ENCODE measurements at places on chromosomes 16 and 17. TPM values are rescaled to one million over a fixed set of nuclear protein-coding genes. Genes with fewer than 3 reads are reported as not detected.

Gene RHBDF1
- total RNA-seq: 0.11 TPM

Gene ITGAD
- 0.27 TPM for total RNA-seq

Gene TBC1D3G
- total RNA-seq: not detected

Gene PLD6
- total RNA-seq: 6.6 TPM

Gene KRT26
- not detected for total RNA-seq

Gene SOCS1
- 156 TPM for total RNA-seq

Gene RNF222
- not detected for total RNA-seq

Gene ZSCAN10
- total RNA-seq: 0.30 TPM

Gene SLC5A2
- not detected for total RNA-seq

Gene LRRC75A
- 1.8 TPM for total RNA-seq

Gene RHBDL3
- total RNA-seq: 0.48 TPM

Gene MYH13
- total RNA-seq: not detected

Gene CTRB2
- total RNA-seq: not detected

Gene TRPV2
- total RNA-seq: 139 TPM

Gene DUS2
- total RNA-seq: 23.8 TPM

Gene CCL5
- total RNA-seq: 46.4 TPM

Gene SPATA32
- total RNA-seq: 0.16 TPM

Gene CBX8
- total RNA-seq: 8.8 TPM

Gene TBX6
- total RNA-seq: 0.89 TPM
